ENCODE measurements at places on chromosomes 1 and 21. TPM values are rescaled to one million over a fixed set of nuclear protein-coding genes. Genes with fewer than 3 reads are reported as not detected.

The ASCL5 gene
- not detected for polyA plus RNA-seq

The RAB3B gene
- not detected for polyA plus RNA-seq

The SELP gene
- 2.2 TPM for polyA plus RNA-seq

The TSPAN2 gene
- polyA plus RNA-seq = 2.0 TPM

The CFHR3 gene
- polyA plus RNA-seq = not detected

The TSSK3 gene
- not detected for polyA plus RNA-seq

The APCS gene
- polyA plus RNA-seq = not detected

The AGTRAP gene
- 52.6 TPM for polyA plus RNA-seq

The P3H1 gene
- polyA plus RNA-seq = 10.4 TPM

The CLDN17 gene
- not detected for polyA plus RNA-seq

The FYB2 gene
- not detected for polyA plus RNA-seq

The CRNN gene
- not detected for polyA plus RNA-seq

The LMO4 gene
- 34.8 TPM for polyA plus RNA-seq

The USH2A gene
- not detected for polyA plus RNA-seq

The RNU1-4 gene
- not detected for polyA plus RNA-seq

The CRYAA gene
- polyA plus RNA-seq = not detected

The C1orf35 gene
- polyA plus RNA-seq = 15.8 TPM

The ITLN2 gene
- polyA plus RNA-seq = not detected

Data from IgD-negative memory B cell (primary cell).